ENCODE measurements at places on chromosomes 3 and 15. TPM values are rescaled to one million over a fixed set of nuclear protein-coding genes. Genes with fewer than 3 reads are reported as not detected.

DNA sequence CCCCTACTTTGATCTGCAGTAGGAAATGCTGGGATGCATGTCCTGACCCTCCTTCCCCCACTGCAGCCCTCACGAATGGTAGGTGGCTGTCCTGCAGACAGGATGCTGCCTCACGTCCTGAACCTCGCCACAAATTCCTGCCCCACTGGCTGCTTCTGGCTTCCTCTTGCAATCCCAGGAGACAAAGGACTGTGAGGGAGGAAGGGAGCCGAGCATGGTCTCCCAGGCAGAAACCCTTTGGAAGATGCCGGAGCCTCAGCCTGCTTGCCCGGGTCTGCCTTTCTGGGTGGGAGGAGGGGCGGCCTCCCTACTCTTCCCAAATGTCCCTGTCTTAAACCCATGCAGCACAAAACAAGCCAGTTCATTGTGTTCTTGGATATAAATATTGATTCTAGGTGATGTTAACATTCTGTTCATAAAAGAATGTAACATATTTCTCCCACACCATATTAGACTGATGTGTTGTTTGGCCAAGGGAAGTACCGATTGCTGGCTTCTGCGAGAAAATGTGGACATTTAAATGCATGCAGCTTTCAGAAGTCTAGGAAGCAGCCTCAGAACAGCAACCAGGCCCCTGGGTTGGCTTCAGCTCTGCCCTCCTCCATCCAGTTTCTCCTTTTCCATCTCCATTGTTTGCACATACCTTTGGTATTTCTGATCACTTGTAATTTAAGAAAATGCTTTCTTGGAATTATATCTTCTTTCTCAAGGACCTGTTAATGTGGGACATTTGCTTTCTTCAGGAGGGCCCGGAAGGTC is 75.3 kb downstream of the HMG20A start:
- DNase-seq = no peak

DNA sequence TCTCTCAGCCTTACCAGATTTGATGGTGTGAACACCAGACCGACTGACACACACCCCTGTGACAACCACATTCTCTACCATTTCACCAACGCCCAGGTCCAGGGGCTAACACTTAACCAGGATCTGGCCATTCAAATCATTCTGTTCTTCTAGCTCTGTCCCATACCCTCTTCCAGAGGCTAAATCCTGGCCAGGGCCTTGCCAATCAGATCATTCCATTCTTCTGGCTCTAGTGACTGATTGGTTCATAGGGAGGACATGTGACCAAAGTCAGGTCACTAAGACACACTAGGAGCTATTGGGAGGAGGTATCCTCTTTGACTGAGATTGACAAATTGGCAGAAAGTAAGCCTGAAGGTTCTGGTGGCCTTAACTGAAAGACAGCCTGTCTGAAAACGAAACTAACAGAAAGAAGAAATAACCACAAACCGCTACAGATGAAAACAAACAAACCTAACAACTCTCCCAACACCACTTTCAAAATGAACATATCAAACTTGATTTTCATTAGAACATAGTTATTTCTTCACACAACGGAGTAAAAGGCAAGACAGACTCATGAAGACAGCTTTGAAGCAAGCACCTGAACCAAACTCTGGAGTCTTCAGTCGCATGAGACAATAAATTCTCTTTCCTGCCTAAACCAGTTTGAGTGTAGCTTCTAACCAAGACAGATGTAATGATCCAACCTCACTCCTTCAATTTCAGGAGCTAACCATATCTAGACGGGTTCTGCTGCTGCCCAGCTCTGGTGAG is 68.5 kb downstream of the TRANK1 start:
- no peak for DNase-seq

DNA sequence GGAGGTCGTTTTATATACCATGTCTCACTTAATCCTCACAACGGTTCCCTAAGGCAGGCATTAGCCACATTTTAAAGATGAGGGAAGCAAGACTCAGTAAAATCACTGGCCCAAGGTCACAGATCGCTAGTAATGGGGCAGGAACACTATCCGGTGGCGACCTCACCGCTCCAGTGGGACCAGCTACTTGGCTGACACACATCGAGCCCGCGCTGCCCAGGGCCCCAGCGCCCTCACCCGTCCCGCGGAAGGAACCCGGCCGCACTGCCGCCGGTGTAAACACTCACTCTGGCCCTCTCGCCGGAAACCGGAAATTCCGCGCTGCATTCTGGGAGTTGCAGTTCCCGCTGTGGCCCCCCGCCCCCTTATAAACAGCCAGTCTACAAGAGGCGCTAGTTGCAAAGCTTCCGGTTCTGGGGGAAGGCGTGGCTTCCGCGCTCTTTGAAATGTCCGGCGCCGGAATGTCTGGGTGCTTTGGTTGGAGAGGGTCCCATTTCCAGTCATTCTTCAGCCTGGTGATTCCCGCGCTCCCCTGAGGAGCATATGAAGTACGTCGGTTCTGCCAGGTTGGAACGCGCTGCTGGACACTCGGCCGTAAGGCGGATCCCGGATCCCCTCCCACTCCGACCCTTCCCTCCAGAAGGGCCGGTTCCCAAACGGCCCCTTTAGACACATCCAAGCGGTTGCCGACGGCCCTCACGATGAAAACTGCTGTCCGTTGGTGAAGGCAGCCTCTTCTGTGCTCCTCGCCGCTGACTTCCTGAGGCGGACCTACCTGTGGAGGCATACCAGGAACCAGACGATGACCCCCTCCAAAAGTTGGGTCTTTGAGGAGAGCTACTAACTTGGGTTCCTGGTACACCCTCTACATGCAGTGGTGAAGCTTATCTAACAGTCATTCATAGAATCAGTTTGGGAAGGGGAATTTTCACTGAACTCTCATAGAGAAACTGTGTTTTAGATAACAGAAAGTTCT is at the start of gene UBL7:
Gene UBL7 (minus strand): TSS at position 290 of the 976 bp plus-strand sequence. CDS start 2,293 bp downstream, outside the sequence.
- peak; percentile 97 for DNase-seq

- DNase-seq = no peak
Measured at GRCh38 chr3:13951184-13951583, 71.3 kb upstream of the WNT7A start.

DNA sequence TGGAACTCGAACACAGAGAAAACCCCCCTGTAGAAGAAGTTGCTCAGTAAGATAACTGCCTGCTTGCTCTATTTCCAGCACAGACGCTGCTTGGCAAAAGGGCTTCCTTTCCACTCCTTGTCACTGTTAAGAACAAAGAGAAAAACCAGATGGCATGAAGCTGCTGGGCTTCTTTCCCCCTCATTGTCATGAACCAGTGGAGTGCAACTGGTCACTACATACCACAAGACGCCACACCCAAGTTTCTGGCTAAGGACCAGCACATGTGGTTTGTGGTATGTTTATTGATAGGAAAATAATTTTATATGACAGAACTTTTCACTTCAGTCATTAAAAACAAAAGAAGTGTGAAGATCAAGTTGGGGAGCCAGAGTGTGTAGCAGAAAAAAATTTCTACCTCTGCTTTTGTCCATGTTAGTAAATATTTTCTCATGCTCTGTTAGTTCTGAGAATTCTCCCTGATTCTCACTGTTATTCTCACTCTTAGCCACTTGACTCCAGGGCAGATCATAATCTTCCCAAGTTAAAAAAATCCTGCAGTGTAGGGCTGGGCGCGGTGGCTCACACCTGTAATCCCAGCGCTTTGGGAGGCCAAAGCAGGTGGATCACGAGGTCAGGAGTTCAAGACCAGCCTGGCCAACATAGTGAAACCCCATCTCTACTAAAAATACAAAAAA is 37.9 kb downstream of the CLK3 start:
- no peak for DNase-seq

GRCh38 chr3:43905157-43905556 is 214.4 kb downstream of the ABHD5 start:
- DNase-seq = no peak

DNA sequence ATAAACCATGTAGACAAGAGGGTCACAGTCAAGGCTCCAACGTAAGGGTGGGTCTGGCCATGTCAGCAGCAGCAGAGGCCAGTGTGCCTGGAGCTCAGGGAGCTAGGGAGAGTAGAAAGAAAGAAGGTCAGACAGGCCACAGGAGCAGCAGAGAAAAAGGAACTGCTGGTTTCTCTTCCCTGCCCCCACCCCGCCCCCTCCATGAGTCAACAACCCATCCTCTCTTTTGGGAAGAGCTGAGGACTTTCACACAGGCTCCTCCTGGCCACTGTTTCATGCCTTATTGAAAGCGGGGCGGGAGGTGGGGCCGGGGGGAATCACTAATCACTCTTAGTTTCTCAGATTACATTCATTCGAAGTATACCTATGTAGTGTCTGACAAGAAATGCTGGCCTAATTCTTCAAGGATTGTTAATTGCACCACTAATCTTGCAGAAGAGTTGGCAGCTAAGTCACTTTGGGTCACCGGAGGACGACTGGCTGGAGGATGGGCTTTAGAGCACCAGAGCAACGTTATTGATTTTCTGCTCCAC is 9.1 kb upstream of the SCG3 start:
- DNase-seq = no peak

GRCh38 chr15:50044904-50045303 is 74.1 kb downstream of the ATP8B4 start:
- no peak for DNase-seq

DNA sequence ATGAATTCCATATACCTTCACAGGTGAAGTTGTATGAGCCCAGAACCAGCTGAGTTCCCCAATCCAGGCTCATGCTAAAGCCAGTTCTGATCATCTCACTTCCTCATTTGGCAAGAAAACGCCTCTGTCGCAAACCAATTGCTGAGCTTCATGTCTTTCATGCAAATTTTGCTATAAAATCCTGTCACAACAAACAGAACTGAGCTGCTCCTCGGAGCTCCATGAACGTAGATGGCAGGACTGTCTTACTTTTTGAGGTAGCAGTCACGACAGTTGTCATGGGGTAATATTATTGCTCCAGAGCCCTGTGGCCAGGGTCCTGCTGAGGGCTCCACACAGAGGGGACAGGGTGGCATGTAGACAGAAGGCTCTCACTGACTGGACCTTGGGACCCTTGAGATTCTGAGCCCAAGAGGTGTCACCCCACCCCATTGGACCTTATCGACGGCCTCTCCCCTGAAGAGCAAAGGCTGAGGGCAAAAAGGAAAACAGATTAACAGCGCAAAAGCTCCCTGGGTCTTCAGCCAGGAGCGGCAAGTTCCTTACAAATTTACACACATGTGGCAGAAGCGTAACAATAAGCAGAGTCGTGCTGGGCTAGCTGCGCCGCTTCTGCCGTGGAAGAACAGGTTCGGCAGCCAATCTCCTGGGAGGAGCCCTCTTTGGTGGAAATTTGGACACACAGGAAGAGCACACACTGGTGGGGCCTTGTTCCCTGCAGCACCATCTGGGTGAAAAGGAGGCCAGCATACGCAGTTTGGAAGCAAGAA is 249.2 kb downstream of the OPA1 start:
- no peak for DNase-seq

GRCh38 chr3:95277613-95278012 is 1214.8 kb downstream of the NSUN3 start:
- DNase-seq = no peak

- no peak for DNase-seq
Measured at GRCh38 chr3:150407051-150407807, 869 bp upstream of the TSC22D2 start.

GRCh38 chr15:31403096-31403495 is 76.5 kb downstream of the KLF13 start:
- no peak for DNase-seq

- DNase-seq = no peak
Measured at GRCh38 chr3:38507120-38507519, 11.0 kb downstream of the EXOG start.

- no peak for DNase-seq
Measured at GRCh38 chr15:75025548-75026260, 2.3 kb downstream of the PPCDC start.

GRCh38 chr3:58176185-58176530 is 34.6 kb downstream of the DNASE1L3 start:
- no peak for DNase-seq

- no peak for DNase-seq
Measured at GRCh38 chr15:39270934-39271333, 309.9 kb upstream of the THBS1 start.

GRCh38 chr3:10937141-10937825 is 55.3 kb upstream of the SLC6A1 start:
- DNase-seq = peak; percentile 19

DNA sequence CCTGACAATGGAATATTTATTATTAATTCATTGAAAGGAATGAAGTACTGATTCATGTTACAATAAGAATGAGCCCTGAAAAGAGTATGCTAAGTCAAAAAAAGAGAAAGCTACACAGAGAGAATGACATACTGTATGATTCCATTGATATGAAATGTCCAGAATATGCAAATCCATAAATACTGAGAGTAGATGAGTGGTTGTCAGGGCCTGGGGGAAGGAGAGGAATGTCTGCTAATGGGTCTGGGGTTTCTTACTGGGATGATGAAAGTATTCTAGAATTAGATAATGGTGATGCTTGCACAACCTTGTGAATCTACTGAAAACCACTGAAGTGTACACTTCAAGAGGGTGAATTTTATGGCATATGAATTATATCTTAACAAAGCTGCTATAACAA is 79.9 kb upstream of the HACD2 start:
- no peak for DNase-seq

GRCh38 chr3:46607603-46608028 is 4.7 kb upstream of the FAM240A start:
- no peak for DNase-seq

DNA sequence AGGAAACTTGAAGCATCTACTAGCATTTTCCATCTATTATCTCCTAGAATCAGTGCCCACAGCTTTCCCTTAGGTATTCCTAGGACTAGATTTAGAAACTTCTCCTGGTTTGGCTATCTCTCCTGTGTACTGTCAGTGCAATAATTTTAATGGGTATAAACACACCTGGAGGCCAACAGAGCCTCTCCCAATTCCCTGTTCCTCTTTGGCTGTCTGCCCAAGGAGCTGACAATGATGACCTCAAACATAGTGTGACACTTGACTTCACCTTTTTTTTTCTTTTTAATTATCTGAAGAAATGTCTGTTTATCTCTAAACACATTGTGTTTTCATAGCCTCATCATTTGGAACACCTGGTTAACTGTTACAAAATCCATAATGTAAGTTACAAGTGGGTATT is 754.5 kb upstream of the ALCAM start:
- no peak for DNase-seq

GRCh38 chr3:158659454-158660237 is 12.8 kb downstream of the LXN start:
- DNase-seq = no peak

The EFL1 gene
- 16.0 TPM for total RNA-seq

The GOLGA6D gene
- 0.18 TPM for total RNA-seq

The EPB42 gene
- 4.5 TPM for total RNA-seq

The TMCO5A gene
- total RNA-seq = not detected

The SLC9C1 gene
- 0.94 TPM for total RNA-seq

The PLSCR2 gene
- 0.71 TPM for total RNA-seq

The MINAR1 gene
- 0.98 TPM for total RNA-seq

The REC114 gene
- total RNA-seq = not detected

The HES1 gene
- 87.1 TPM for total RNA-seq

The GNAT1 gene
- total RNA-seq = not detected

The SH3BP5 gene
- total RNA-seq = 143 TPM

The ACOX2 gene
- 31.0 TPM for total RNA-seq

The SLITRK3 gene
- not detected for total RNA-seq

The SNX22 gene
- total RNA-seq = 2.1 TPM

The FAM107A gene
- total RNA-seq = 38.3 TPM

The MEIS2 gene
- 22.0 TPM for total RNA-seq

The CAMK2N2 gene
- 0.53 TPM for total RNA-seq

The TNNC1 gene
- total RNA-seq = 205 TPM
